ENCODE measurements at places on chromosomes 6 and 20.

GRCh38 chr6:23663096-23663495 is 462.9 kb upstream of the NRSN1 start:
- no peak for DNase-seq

GRCh38 chr6:123702943-123703342 is 66.2 kb upstream of the TRDN start:
- no peak for DNase-seq

GRCh38 chr20:51412951-51413481 is 129.5 kb downstream of the NFATC2 start:
- no peak for DNase-seq

DNA sequence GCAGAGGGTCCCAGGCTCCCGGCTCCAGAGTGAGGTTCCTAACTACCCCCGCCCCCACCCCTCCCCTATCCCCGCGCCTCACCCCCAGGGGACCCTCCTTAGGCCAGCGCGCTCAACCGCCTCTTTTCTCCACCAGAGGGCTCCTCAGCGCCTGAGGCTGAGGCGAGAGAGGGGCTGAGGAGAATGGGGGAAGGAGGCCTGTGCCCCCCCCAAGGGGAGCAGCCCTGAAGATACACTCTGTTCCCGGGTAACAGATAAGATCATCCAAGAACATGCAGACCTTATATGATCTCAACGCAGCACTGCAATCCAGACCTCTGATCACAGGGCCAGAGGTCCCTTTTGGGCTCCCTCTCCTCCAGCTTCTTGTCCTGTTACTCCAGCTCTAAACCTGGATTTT is 43.3 kb upstream of the MRPS10 start:
- no peak for DNase-seq

- no peak for DNase-seq
These were observed 39.3 kb upstream of the IL20RA start for GRCh38 chr6:137084090-137084489.

DNA sequence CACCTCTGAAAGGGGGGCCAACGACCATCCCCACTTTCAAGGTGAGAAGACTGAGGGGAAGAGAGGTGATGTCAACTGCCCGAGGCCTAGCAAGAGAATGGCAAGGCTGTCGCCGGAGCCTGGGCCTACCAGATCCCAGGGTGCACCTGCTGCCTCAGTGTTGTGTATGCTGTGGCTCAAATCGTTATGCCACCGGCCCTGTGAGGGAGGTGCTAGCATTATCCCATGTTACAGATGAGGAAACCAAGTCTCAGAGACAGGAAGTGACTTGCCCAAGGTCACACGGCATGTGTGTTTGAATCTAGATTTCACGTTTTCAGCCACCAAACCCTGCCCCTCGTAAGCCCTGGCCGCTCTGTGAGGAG is 152.5 kb downstream of the CEBPB start:
- no peak for DNase-seq

GRCh38 chr6:3176562-3177355 is 19.4 kb upstream of the TUBB2A start:
- DNase-seq, result peak; percentile 9

- no peak for DNase-seq
These were observed 90.6 kb downstream of the PSMB1 start for GRCh38 chr6:170462366-170463020.

GRCh38 chr20:9551808-9552550 is 37.6 kb downstream of the LAMP5 start:
- DNase-seq, result no peak

DNA sequence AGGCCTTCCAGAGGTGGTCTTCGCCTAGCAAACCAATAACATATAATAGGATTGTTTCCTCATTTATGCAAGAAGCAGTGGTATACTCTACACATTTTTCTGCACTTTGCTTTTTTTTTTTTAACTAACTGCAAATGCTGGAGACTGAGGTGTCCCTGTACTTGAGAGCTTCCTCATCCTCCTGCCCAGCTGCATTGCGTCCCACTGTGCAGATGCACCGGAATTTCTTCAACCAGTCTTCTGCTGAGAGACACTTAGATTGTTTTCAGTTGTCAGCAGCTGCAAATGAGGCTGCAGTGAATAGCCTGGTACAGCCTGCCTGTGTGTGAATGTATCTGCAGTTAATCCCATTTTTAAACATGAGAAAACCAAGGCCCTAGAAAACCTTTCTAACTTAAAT is 11.5 kb downstream of the FGD2 start:
- no peak for DNase-seq

DNA sequence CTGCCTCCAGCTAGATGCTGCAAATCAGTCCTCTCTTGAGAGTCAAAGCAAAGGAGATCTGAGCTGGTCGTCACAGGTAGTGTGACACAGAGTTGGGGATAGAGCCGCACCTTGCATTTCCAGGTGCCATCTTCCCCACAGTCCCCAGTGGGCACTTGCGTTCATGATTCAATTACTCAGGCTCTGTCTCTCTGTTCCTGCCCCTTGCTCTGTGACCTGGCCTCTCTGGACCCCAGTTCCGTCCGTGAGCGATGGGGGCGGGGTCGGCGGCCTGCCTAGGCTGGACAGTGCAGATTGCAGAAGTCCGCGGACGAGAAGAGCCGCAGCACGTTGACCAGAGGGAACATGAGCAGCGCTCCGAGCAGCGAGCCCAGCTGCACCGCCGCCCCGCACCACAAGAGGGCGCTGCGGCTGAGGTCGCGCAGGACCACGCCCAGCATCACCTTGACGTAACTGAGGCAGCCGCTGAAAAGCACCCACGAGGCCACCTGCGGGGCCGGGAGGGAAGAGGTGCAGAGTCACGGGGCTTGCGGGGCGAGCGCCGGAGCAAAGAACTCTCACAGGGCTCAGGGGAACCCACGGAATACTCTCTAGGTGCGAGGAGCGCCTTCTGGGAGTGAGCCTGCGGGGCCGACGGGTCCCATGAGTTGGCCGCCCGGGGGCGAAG is 7.4 kb downstream of the SLC52A3 start:
- DNase-seq, result no peak

- peak; percentile 37 for DNase-seq
These were observed 1.3 kb upstream of the CDYL start for GRCh38 chr6:4774715-4775493.

GRCh38 chr20:64105846-64106434 is 1.4 kb downstream of the NPBWR2 start:
- no peak for DNase-seq

- no peak for DNase-seq
These were observed 560.8 kb upstream of the IMPG1 start for GRCh38 chr6:76633259-76633658.

GRCh38 chr6:28303570-28303969 is 22.2 kb downstream of the PGBD1 start:
- DNase-seq, result no peak

GRCh38 chr20:3420211-3420707 is 12.8 kb upstream of the DNAAF9 start:
- DNase-seq, result peak; percentile 48

All from skin of body (tissue), 3 donors.